ENCODE measurements at places on chromosomes 12 and 14. TPM values are rescaled to one million over a fixed set of nuclear protein-coding genes. Genes with fewer than 3 reads are reported as not detected.

- peak; percentile 79 for DNase-seq
Measured at GRCh38 chr12:6550294-6551062, 5.4 kb downstream of the IFFO1 start.

- no peak for DNase-seq
Measured at GRCh38 chr14:37147310-37147880, 25.0 kb downstream of the SLC25A21 start.

DNA sequence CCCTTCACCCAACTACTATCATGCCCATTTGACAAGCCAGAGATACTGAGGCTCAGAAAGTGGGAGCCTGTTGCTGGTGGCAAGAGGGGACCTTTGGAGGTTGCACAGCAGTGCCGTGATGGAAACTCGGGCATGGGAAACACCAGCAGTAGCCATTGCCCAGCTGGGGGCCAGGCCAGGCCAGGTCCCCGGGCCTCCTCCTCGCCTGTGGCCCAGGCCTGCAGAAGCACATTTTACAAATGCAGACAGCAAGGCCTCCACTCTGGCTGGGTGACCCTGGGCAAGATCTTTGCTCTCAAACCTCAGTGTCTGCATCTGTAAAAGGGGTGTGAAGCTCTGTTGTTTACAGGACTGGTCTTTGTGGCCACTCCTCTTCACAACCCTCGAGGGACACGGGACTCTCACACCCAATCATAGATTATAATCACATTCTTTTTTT, 4.5 kb upstream of the SH2B3 start:
- DNase-seq: no peak

GRCh38 chr14:55136241-55136640, 7.2 kb downstream of the LGALS3 start:
- DNase-seq: no peak

- no peak for DNase-seq
Measured at GRCh38 chr12:80422550-80422949, 21.5 kb upstream of the PTPRQ start.

- DNase-seq: no peak
Measured at GRCh38 chr14:77356899-77357298, 20.0 kb downstream of the TMED8 start.

GRCh38 chr12:131628766-131629448, 82.0 kb upstream of the SFSWAP start:
- DNase-seq: no peak

GRCh38 chr12:5083955-5084849, 40.5 kb downstream of the KCNA5 start:
- no peak for DNase-seq

- DNase-seq: no peak
Measured at GRCh38 chr12:99978152-99978551, 6.6 kb downstream of the ANKS1B start.

DNA sequence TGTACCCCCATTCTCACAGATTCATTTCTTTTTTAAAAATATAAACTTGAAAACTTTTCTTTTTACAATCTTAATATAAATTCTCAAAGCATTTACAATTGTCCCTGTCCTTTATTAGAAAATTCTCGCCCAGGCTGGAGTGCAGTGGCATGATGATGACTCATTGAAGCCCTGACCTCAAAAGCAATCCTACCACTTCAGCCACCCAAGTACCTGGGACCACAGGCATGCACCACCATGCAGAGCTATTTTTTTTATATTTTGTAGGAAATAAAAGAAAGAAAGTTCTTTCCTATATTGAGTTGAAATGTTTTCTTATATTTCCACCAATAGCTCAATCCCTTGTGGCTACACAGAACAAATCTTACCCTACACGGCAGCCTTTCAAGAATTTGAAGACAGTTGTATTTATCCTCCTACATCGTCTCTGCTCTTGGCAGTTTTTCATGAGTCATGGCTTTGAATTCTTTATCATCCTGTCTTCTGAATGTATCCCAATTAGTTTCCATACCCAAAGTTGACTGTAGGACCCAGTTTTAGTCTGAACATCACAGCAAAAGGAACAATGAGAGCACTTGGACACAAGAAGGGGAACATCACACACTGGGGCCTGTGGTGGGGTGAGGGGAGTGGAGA, 52.4 kb downstream of the SYT1 start:
- DNase-seq: no peak

DNA sequence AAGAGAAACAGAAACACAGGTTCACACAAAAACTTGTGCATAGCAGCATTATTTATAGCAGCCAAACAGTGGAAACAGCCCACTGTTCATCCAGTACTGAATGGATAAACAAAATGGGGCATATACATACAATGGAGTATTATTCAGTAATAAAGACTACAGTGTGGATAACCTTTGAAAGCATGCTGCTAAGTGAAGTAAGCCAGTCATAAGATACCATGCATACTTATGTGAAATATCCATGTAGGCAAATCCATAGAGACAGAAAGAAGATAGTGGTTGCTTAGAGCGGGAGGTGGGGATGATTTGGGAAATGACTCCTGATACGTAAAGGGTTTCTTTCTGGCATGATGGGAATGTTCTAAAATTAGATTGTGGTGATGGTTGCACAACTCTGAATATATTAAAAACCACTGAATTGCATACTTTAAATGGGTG, 99.4 kb downstream of the CRADD start:
- DNase-seq: no peak

GRCh38 chr12:66011731-66012130, 118.8 kb downstream of the LLPH start:
- no peak for DNase-seq

TAS2R8 gene
- not detected for total RNA-seq

PIANP gene
- 0.40 TPM for total RNA-seq

MYF5 gene
- not detected for total RNA-seq

PRB2 gene
- not detected for total RNA-seq

MYO1H gene
- not detected for total RNA-seq

HOXC10 gene
- total RNA-seq: not detected

Data from cardiac septum (tissue), 1 donor.